Stimulated activated CD4-positive, alpha-beta T cell treated with anti-CD3 and anti-CD28 coated beads, Interleukin-4, amount 100 ng/mL, for 1 hour (primary cell): ENCODE measurements at places on chromosomes 5 and 9.

GRCh38 chr9:98929071-98929470 lies 14.6 kb upstream of the COL15A1 start:
- DNase-seq, result no peak

DNA sequence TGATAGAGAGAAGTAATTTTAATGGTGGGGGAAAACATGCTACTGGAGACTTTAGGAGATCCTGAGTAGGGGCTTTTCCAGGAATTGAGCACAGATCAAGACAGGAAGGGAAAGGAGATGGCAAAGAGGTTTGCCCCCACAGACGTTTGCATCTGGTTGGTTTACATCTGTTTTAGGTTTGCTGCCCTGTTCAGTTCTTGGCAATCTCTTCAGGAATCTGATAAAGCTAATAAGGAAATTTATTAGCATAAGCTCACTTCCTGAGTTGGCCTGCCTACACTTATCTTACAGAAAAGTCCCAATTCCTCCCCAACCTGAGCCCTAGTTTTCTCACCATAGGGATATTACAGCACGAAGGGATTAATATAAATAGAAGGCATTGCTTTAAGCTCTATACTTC lies 3.4 kb upstream of the CFAP95 start:
- DNase-seq, result no peak

- no peak for DNase-seq
These were observed 55.6 kb downstream of the S1PR3 start for GRCh38 chr9:89046832-89047231.

DNA sequence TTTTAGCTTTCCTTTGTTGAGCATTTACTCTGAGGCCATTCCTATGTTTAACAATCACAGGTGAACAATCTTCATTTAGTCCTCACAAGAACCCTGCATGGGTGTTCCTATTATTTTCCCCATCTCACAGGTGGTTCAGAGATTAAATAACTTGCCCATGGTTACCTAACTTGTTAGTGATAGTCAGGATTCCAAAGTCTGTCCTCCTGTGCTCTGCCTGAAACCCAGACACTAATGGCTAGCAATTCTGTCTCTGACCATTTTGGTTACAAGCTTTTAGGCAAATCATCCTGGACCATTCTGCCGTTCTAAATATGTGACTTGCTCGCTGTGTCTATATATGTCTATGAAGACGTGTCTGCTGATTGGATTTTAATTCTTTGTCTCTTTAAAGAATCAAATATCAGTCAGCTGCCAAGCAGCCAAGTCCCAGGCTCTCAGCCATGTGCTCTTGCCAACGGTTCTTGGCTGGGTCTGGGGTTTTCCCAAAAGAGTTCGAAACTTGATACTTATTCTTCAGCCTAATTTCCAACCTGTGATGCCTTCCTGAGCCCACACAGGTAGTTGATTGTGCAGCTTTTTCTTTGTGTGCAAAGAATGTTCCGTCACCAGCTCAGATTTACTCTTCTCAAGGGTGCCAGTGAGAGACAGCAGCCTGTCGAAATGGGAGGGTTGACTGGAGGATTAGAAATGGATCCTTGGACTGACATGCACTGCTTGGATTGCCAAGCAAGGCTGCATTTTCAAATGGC lies 121.7 kb downstream of the NREP start:
- no peak for DNase-seq

DNA sequence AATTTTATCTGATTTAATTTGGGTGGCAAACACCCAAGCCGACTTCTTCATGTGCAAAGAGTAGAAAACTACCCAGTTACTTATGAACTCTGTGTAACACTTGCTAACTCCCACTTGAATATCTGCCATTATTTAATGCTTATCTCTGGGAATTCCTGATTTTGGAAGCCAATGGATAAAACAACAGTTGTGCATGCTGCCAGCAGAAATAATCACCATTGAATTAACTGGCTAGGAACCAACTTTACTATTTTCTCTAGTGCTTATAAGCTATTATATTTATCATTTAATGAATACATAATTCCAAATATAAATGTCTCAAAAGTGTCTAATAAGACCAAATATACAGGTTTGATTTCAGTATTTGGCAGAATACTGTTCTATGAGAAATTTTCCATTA lies 85.7 kb downstream of the IZUMO3 start:
- no peak for DNase-seq
